ENCODE measurements at places on chromosomes 1 and 21. TPM values are rescaled to one million over a fixed set of nuclear protein-coding genes. Genes with fewer than 3 reads are reported as not detected.

GRCh38 chr1:37410815-37411214, 63.6 kb upstream of the ZC3H12A start:
- no peak for DNase-seq

DNA sequence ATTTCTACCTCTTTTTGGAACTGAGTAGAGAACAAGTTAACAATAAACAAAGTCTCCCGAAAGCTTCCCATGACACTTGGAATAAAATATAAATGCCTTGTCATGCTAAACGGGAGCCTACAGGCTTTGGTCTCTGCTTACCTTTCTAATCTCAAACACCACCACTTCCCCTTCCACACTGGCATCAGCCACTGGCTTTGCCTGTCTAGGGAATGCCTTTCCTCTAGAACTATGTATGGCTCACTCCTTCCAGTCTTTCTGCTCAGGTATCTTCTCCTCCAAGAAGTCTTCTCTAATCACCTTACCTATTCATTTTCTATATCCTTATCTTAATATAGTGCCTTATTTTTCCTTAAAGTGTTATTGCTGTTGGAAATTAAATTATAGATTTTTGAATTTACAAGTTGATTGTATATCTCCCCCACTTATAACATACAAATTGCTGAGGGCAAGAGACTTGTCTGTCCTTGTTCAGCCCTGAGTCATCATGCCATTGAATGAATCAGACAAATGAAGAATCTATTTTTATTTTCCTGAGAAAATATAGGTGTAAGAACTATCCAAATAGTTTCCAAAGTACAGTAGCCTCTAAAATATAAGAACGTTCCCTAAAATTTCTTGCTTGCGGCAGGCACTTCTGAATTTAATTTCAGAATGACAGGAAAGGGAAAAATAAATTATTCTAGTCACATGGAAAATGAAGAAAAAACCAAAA, 119.2 kb downstream of the TM2D1 start:
- peak; percentile 32 for DNase-seq

DNA sequence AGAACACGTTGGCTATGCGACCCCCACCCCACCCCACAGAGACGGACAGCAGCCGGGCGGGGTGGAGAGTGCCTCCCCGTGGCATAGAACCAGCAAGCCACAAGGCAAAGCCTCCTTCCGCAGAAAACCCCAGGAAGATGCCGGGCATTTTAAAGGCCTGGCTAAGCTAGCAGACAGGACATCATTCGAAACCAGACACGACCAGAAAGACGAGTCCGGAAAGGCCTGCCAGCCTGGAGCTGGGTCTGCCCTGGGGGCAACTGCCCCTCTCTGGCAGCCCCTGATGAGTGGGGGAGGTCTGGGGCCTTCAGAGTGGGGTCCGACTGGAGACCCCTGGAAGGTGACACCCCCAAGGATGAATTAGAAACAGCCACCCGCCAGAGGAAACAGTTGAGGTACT, 8.5 kb downstream of the FTCD start:
- DNase-seq = no peak

DNA sequence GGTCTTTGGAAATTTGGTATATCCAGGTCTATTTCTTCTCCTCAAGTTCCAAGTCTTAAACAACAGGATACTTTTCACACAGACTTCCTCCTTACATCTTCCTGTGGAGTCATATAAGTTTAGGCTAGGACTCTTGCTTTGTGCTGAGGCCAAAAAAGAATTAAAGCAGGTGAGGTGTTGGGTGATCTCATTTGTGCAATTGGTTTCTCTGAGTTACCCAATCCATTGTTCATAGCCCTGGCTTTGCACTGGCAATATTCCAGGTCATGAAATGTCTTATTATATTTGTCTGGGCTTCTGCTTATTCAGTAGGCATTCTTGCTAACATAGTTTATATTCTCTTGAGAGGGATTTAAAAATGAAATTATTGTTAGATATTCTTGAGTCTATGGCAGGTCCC, 14.1 kb upstream of the KIAA0040 start:
- no peak for DNase-seq

GRCh38 chr1:75203415-75204277, 69.5 kb downstream of the LHX8 start:
- peak; percentile 48 for DNase-seq

DNA sequence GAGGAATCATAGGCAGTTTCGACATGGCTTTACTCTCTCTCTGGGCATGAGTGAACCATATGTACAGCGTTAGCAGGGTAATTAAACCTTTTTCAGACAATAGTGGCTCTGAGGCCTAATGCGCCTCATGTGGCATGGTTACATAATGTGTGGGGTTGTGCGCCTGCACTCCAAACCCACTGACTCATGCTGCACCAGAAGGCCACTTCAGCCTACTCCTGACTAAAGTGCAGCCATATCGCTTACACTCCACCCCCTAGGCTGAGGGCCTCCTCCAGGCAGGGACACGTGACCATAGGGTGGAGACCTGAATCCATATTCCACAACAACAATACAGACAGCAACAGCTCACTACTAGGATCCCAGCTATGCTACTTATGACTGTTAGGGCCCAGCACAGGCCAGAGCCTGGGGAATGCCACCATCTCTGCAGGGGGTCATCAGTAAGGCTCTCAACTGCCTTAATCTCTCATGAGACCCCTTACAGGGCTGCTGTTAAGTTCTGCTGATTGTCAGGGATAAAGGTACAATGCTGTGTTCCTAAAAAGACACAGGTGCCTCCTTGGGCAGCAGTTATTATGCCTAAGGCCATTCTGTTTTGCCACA, 13.4 kb upstream of the ODF2L start:
- DNase-seq = no peak

DNA sequence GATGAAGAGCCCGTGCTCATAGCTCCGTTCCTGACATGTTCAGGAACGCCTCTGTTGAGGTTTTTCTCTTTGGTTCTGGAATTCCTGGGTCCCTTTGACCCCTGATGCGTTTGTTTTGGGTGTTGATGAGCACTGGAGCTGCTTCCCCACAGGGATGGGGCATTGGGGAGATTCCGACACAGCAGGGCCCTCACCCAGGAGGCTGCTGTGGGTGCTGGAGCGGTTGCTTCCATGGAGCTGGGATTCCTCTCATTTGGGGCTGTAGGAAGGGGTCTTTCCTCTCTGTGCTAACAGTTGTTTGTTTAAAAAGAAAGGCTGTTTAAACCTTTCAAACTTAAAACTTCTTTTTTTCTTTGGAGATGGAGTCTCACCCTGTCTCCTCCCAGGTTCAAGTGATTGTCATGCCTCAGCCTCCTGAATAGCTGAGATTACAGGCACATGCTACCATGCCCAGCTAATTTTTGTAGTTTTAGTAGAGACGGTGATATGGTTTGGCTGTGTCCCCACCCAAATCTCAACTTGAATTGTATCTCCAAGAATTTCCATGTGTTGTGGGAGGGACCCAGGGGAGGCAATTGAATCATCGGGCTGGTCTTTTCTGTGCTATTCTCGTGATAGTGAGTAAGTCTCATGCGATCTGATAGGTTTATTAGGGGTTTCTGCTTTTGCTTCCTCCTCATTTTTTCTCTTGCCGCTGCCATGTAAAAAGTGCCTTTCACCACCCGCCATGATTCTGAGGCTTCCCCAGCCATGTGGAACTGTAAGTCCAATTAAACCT, 48.9 kb downstream of the SKI start:
- peak; percentile 17 for DNase-seq

GRCh38 chr1:94988356-94988755, 61.4 kb upstream of the CNN3 start:
- no peak for DNase-seq

DNA sequence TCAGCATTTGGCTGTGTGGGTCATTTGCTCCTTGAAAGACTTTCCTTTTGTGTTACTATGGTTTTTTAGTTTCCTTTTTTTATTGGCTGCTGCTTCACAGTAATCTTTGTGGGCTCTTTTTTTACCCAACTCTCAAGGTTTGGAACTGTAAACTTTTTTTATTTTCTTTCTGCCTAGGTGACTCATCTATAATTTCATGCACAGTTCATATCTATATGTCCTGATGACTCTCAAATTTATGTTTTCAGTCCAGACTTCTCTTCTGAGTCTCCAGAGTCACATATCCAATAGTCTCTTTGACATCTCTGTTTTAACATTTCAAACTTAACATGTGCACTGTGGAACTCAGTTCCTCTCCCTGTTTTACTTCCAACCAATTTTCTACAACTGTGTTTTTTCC, 83.4 kb downstream of the ATF6 start:
- DNase-seq = no peak

DNA sequence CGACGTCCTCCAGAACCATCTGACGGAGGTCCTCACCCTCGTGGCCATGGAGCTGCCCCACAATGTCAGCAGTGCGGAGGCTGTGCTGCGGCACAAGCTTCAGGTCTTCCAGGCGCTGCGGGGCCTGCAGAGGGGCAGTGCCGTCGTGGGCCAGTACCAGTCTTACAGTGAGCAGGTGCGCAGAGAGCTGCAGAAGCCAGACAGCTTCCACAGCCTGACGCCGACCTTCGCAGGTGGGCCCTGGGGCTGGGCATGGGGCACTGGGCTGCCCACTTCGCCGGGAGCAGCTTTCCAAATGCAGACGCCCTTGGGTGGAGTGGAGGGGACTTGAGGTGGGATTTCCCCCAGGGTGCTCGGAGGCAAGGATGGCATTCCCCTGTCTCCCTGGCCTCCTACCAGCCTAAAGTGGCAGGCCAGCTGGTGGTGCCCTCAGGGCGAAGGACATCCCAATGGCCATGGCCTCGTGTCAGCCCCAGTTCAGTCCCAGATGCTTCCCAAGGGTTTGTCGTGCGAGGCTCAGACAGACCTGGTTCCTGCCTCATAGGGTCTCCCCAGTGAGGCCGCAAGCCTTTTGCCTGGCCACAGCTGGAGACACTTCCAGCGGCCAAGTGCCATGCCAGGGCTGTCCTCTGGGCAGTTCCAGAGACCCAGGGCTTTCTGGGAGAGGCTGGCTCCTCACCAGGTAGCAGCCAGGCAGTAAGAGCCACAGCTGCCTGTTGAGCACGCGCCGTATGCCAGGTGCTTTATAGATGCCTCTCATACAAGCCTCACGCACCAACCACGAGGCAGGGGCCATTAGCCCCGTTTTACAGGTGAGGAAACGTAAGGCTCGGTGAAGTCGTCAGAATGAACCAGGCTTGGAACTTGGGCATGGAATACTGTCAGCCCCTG, 27.8 kb downstream of the H6PD start:
- no peak for DNase-seq

- no peak for DNase-seq
Measured at GRCh38 chr21:22516230-22516629, 1518.0 kb downstream of the NCAM2 start.

- DNase-seq = no peak
Measured at GRCh38 chr1:114549137-114549536, 32.3 kb downstream of the BCAS2 start.

DNA sequence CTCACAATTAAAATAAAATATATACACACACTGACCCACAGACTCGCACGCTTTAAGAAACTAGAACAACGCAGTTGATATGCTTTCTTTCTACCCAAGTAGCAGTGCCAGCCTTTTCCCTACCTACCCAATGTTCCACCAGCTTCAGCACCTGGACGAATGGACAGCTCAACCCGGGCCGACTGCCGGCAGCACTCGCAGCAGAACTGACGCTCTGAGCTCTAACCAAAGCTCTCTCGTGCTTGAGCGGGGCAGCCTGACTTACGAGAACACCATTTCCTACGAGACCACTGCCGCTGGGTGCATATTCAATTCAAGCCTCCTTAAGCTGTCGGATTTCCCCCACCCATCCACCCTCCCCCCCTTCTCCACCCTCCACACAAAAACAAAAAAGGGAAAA, 127.4 kb upstream of the DPYD start:
- peak; percentile 77 for DNase-seq

- DNase-seq = peak; percentile 76
Measured at GRCh38 chr21:28632755-28633408, 359.8 kb downstream of the LTN1 start.

GRCh38 chr1:23288671-23289070, 55.4 kb downstream of the HNRNPR start:
- DNase-seq = no peak

GRCh38 chr1:180215856-180216625, 14.0 kb upstream of the LHX4 start:
- no peak for DNase-seq

DNA sequence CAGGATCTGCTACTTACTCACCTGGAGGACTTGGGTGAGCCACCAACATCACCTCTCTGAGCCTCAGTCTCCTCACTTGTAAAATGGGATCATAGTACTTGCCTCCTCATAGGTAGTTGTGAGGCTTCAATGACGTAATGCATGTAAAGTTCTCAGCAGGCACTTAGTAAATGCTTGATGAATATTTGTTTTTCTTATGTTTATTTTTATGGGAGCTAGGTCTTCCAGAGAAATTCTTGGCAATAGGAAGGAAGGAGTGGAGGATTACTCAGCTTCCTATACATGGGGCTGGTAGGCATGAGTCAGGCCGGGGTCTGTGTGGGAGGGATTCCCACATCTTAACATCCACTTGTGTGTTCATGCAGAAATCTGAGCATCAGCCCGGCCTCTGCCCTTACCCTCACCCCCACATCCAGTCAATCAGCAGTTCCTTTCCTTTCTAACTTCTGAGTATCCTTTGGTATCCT, 95.4 kb upstream of the USP24 start:
- DNase-seq = peak; percentile 96

- DNase-seq = no peak
Measured at GRCh38 chr1:15023205-15023604, 130.3 kb upstream of the TMEM51 start.

KRTAP13-1 gene
- total RNA-seq = not detected

SH2D2A gene
- total RNA-seq = 0.09 TPM

KIAA1614 gene
- total RNA-seq = 3.8 TPM

COL8A2 gene
- 0.62 TPM for total RNA-seq

TSTD1 gene
- not detected for total RNA-seq

PRAMEF11 gene
- total RNA-seq = not detected

DAB1 gene
- total RNA-seq = not detected

DENND2D gene
- 0.41 TPM for total RNA-seq

PALMD gene
- total RNA-seq = 0.88 TPM
